ENCODE measurements at places on chromosomes 11 and 22. TPM values are rescaled to one million over a fixed set of nuclear protein-coding genes. Genes with fewer than 3 reads are reported as not detected.

- no peak for DNase-seq
Observed at GRCh38 chr11:1502954-1503707, 16.6 kb upstream of the MOB2 start.

Gene SNX32
- not detected for total RNA-seq

Gene TRIM51
- not detected for total RNA-seq

Gene MS4A6E
- not detected for total RNA-seq

Gene TTC36
- 1.9 TPM for total RNA-seq

Measured in upper lobe of right lung (tissue), 1 donor.